Caki2 (cell line): ENCODE measurements at places on chromosomes 4 and X. TPM values are rescaled to one million over a fixed set of nuclear protein-coding genes. Genes with fewer than 3 reads are reported as not detected.

SPIN4 gene
- total RNA-seq = 2.4 and 4.8 TPM in 2 replicates

PNMA5 gene
- not detected in 2 replicates for total RNA-seq

HTR2C gene
- not detected in 2 replicates for total RNA-seq

DCHS2 gene
- 0.34 and 3.0 TPM in 2 replicates for total RNA-seq

GRCh38 chr4:23233596-23233995, 540.9 kb downstream of the GBA3 start:
- no peak for DNase-seq

SLC7A11 gene
- total RNA-seq = 50.0 and 55.9 TPM in 2 replicates
